ENCODE measurements at places on chromosomes 2 and 18.
A peak's percentile ranks its signal among the peaks of the same experiment; 100 is the strongest.

- no peak for DNase-seq
Measured at GRCh38 chr2:182971820-182972547, 66.3 kb downstream of the NCKAP1 start.

DNA sequence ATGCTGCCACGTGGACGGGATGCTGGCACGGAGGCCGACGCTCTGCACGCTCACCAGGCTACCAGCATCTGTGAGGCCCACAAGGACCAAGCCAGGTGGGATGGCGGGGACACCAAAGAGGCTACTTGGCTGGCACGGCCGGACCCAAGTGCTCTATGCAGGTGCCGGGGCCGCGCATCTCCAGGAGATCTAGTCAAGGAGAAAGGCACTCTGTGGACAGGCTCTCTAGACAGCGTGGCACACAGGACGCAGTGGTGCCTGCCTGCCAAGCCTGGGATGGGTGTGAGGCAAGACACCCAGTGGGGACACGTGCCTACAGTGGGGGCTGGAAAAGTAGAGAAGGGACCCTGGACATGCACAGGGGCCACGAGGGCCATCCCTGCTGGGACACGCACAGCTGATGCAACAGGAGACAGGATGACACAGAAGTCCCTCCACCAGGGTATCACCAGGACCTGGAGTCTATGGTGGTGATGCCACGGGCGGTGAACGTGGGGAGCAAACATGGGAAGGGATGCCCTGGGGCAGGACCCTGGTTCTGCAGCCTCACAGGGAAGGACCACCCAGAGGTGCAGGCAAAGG, 28.5 kb downstream of the ZNF516 start:
- peak; percentile 52 for DNase-seq

DNA sequence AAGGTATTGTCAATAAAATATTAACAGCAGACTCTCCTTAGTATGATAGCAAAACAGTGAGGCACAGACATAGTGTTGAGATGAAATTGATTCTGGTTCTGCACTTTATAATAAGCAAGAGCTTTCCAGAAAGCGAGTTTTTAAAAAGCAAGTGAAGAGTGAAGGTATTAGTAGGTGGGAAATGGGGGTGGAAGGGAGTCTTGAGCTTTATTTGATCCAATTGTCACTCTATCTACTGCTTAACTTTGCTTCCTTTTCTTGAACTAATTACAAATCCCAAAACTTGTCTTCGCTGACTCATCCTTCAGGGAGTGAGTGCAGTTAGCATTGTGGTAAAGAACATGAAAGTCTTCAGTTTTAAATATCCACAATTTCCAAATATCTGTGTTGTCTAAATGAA, 120.6 kb upstream of the BOD1L2 start:
- no peak for DNase-seq

DNA sequence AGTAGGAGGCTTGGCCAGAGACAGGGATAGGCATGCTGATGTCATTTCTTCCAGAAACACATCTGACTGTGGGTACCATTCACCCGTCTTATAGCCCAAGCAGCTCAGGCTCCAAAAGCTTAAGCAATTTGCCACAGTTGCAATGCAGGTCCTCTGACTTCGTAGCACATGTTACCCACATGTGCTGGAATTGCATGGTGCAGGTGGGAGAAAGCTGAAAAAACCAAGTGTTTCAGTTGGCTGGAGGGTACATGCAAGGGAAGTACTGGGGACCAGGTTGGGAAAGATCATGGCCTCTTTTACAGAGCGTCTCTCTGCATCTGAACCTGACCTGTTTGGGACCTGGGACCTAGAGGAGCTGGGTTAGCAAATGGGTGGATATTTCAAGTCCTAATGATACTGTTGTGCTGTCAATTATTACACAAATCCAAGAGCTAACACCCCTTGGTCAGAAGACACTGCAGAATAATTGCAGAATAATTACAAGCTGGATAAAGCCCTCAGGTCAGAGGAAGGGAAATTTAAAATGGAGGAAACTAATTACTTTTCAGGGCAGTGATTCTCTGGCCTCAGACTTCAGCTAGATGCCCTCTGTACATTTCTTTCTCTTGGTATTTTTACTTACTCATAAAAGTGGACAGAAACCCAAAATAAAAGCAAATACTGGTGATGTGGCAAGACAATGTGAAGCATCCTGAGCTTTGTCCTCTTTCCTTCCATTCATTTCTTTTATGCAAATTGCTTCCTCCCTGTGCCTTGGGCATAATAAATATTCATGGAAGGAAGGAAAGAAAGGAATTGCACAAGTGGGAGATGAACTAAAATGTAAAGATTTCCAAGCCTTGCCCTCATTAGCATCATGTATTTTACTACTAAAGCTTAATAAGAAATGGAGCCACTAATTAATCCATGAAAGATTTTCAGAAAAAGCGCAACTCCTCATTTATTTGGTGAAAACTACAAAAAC, 45.6 kb upstream of the TTC39C start:
- DNase-seq = no peak

GRCh38 chr2:55011831-55012671, 38.2 kb downstream of the RTN4 start:
- no peak for DNase-seq

DNA sequence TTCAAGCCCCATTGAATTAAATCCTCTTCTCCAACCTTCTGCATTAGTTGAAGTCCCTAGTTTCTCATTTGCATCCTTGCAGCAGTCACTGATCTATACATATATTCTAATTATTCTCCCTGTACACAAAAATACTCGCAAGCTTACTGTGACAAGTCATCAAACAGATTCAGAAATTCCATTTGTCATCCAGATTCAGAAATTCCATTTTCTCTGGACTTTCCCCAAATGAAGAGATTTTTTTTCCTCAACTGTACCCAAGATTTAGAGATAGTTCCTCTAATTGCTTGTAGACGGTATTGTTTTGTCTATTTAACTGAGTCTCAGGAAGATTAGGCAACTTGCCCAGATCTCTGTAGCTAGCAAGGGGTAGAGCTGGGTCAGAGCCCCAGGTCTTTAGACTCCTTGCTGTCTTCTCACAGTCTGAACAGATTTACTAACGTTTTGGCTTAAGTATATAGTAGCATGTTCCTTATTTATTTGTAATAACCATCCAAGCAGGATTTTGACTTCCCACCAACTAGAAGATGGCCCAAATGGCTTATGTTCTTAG, 34.2 kb downstream of the RAB12 start:
- DNase-seq = no peak

GRCh38 chr2:75424936-75425619, 135.7 kb downstream of the EVA1A start:
- peak; percentile 13 for DNase-seq

DNA sequence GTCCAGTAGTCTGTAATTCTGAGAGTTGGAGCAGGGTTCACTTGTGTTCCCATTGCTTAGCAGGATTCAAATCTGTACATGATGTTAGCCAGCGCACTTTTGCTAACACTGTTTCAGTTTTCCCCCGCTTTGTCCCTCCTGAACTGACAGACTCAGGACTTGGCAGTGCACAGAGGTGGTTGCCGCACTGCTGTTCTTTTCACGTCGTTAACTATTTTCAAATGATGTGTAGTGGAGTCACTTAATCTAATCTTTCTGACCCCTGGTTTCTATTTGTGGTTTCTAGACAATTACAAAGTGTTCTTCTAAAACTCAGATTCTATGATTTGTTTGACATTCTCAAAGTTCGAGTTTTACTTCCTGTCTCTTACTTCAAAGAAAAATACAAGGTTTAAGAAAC, 234.5 kb downstream of the RBM43 start:
- no peak for DNase-seq

GRCh38 chr18:49837889-49838288, 24.6 kb upstream of the ACAA2 start:
- DNase-seq = no peak

DNA sequence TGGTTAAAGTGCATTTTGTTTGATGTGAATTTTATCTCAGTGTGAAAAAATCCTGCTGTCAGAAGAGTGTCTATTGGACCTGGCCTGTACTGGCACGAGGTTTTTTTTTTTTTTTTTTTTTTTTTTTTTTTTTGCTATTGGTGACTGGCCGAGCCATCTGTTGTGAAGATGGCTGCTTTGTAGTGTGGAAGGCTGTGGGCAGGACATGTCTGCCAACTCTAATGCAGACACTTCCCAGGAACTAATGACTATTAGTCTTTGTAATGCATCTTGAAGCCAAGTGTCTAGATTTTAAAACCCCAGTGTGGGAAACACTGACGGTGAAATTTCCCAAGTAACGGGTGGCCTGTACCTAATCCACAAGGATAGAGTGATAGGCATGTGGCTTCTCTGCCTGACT, 34.3 kb downstream of the ZAP70 start:
- DNase-seq = no peak

GRCh38 chr2:182586426-182586825, 129.6 kb upstream of the DNAJC10 start:
- no peak for DNase-seq

DNA sequence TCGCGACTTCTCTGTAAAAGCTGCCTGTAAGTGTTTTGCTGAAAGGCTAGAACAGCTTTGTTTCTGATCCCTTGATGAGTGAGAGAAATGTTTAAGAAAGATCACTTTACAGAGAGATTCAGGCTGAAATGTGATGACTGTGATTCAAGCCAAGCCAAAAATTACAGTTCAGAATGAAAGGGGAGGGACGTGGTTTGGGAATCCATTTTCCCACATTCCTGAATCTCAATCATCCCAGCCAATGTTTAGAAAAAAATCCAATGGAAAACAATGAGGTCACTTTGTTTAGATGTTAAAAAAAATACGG, 416.7 kb downstream of the ARHGAP15 start:
- DNase-seq = peak; percentile 83

GRCh38 chr2:147663962-147664361, 180.9 kb upstream of the ACVR2A start:
- DNase-seq = no peak

DNA sequence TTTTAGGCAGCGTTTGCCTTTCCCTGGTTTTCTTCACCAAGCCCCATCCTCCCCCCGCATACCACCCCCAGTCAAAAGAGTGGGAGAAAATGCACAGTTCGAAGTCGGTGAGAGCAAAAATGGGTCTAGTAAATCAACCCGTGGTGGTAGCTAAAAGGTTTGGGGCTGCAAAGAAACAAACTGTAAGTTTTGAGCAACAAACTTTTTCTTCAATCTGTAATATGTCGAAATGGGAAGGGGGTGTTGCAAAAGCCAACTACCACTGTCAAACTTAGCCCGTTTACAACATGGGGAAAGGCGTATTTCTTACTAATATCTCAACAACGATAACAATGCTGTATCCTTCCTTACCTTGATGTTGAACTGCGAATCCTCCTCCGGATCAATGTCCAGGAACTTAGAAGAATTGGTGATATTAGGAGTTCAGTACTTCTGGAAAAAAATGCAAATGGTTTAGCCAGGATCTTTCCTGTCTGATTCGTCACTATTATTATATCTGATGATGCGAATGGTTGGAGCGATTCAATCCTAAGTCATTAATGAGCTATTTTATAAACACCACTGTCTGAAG, 2.4 kb upstream of the SATB2 start:
- DNase-seq = peak; percentile 94

GRCh38 chr18:77102259-77103040, 30.1 kb downstream of the MBP start:
- DNase-seq = no peak

DNA sequence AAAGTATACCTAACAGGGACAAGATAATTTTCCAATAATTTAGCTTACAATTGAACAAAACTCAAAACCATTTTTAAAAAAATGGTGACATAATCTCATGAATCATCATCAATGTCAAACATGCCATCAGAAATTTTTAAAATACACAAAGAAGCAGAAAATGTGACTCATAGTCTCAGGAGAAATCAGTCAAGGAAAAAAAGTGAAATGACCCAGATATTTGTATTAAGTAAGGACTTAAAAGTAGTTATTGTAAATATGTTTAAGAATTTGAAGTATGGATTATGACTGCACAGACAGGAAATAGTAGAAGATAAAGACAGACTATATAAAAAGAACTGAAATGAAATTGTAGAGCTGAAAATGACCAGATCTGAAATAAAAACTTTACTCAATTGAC, 473.9 kb upstream of the SYT4 start:
- DNase-seq = no peak

DNA sequence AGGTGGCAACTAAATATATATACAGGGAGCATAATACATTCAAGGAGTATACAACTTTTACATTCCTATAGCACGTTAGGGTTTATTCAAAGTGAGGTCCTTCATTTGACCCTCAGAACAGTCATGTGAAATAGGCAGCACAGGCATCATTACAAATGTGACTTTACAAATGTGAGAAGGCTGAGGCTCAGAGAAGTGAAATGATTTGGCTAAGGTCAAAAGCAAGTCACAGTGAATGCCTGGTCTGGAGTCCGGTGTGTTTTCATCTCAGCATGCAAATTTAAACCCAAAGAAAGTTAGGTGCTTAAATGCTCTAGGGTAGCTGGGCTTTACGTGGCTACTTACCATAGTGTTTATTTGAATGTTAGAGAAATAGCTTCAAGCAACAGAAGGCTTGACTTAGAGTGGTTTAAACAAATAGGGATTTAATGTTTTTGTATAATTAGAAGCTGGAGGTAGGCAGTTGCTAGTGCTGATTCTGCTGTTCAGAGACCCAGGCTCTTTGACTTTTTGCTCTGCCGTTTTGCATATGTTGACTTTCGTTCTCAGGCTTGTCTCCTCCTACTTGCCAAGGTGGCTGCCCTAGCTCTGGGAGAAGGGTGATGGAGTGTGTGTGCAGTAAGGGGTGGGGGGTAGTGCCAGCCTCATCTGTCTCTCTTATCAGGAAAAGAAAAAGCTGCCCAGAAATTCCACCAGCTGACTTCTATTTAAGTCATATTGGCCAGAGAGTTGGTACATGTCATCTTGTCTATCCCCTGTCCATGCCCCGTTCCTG, 89.2 kb downstream of the PLCL1 start:
- DNase-seq = no peak

DNA sequence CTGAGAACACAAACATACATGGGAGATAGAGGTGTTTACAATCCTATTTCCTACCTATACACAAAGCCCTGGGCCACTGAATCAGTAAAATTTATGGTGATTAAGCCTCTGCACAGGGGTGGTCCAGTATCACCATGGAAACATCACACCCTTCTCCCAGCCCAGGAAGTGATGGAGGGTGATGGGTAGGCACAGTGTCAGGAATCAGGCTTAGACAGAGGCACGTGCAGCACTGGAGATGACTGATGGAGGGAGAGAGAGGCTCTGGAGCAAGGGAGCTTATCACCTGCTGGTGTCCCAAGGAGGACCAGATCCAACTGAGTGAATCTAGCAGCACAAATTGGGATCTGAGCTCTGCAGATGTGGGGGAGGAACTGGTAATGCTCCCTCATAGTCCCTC, 117.2 kb downstream of the RPIA start:
- DNase-seq = no peak

- DNase-seq = no peak
Measured at GRCh38 chr2:2000018-2000723, 255.9 kb upstream of the PXDN start.

GRCh38 chr2:53668624-53669026, 99.0 kb upstream of the CHAC2 start:
- DNase-seq = no peak

DNA sequence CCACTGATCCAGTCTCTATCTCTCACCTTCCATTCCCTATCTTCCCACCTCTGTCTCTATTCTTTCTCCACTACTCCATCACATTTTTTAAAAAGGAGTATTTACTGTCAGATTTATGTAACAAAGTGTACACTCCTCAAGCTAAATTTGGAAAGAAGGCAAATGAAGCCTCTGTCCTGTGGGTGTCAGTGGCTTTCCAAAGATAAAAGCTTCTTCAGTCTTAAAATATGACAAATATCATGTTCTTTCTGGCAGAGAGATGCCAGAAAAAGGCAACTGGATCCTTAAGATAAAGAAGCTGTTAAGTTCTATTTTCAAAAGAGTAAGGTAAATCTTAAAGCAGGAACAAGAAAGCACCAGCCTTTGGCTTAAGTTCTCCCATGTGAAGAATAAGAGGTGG, 7.1 kb downstream of the DUSP11 start:
- no peak for DNase-seq

Data from osteoblast (primary cell).